ENCODE measurements at places on chromosomes 13 and 19.
A peak's percentile ranks its signal among the peaks of the same experiment; 100 is the strongest.

- DNase-seq: peak; percentile 55
These were observed 579 bp downstream of the CPT1C start for GRCh38 chr19:49691243-49692146.

DNA sequence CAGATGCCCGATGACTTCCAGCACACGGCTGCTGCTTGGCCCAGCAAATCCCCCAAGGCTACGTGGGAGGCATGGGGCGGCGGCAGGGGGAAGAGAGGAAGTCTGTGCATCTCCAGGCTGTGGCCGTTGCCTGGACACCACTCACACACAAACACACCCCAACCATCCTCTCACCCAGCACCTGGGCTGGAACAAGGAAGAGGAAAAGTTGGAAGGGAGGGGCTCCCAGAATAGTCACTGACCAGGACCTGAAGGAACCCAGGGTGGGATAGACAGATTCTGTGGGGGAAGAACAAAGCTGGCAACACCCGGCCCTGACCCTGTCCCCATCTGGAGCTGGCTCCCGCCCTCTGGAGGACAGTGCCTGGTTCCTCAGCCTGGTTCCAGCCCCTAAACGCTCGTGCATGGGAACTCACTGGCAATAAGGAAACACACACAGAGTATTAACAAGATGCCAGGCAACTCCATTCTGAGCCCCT, 11.2 kb downstream of the PPP6R1 start:
- no peak for DNase-seq

GRCh38 chr19:1488282-1488601, 1.9 kb downstream of the PCSK4 start:
- no peak for DNase-seq

DNA sequence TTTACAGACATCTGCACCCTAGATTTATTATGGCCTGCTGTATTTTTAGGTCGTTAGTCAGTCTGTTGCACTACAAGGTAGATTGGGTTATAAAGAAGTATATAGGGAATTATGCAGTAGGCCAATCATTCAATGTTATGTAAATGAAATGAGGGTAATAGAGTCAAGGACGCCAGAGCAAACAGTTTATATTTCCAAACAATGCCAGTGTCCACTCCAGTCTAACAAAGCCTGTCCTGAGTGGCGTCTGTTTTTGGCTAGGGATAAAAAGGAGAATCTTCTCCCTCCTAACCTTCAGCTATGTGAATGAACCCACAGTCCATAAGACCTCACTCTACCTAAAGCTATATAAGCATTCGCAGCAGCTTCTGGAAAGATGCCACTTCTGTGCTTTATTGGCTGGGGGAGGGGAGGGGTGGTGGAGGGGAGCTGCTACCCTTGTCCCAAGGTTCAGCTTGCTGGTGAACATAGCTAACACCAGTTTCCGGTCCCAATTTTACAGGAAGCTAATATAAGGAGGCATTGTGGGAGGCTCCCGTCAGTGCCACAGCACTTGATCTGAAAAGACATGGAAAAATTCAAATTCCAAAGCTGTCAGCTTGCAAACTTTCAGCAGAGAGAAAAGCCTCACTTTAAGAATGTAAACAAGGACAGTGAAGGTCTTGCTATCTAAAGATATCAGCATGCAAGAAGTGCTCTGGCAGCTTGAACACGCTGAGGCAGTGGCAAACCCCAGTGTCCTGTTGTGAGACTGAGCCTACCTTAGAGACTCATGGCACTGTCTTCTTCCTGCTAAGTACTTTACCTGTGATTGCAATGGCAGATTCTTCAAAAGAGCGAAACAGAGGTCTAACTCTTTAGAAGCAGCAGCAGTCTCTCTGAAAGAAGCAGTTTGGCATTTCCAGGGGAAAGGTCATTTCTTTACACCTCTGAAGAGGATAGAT, 369.9 kb downstream of the PCDH9 start:
- DNase-seq: no peak

GRCh38 chr19:38831142-38831605, 420 bp downstream of the ECH1 start:
- peak; percentile 79 for DNase-seq

- DNase-seq: no peak
These were observed 303.5 kb downstream of the DLEU7 start for GRCh38 chr13:50539791-50540530.

GRCh38 chr19:3536429-3537100, 2.4 kb upstream of the TEKTIP1 start:
- no peak for DNase-seq

DNA sequence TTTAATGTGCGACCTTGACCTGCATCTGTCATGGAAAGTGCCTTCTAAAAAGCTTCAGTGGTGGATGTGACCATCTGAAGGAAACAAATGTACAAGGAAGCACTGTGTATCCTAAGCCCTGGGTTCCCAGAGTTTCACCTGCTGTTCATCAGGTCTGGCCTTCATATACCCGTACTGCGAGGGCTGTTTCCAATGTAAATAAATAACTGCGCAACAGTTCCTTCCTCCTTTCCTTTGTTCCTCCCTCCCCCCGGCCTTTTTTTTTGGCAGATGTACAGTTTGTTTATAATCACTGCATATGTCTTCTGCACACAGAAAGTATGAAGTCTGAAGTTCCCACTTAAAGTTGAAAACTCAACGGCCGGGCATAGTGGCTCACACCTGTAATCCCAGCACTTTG, 5.2 kb downstream of the FAAP24 start:
- no peak for DNase-seq

DNA sequence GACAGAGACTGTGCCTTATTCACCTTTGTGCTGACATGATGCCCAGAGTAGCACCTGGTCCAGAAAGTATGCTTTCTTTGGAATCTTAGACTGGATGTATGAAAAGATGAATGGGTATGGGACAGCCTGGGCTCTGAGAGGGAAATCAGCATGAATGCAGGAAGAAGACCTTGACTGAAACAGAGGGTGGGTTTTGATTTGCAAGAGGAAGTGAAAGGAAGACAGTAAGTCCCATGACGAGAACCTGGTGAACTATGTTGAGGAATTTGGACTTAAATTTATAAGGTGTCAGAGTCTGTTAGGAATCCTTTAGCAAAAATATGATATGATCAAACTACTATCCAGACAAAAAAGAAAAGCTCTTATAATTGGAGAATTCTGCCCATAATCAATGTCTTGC, 301.9 kb downstream of the SPRY2 start:
- no peak for DNase-seq

- DNase-seq: no peak
These were observed 60.3 kb downstream of the CRYL1 start for GRCh38 chr13:20465218-20465879.

DNA sequence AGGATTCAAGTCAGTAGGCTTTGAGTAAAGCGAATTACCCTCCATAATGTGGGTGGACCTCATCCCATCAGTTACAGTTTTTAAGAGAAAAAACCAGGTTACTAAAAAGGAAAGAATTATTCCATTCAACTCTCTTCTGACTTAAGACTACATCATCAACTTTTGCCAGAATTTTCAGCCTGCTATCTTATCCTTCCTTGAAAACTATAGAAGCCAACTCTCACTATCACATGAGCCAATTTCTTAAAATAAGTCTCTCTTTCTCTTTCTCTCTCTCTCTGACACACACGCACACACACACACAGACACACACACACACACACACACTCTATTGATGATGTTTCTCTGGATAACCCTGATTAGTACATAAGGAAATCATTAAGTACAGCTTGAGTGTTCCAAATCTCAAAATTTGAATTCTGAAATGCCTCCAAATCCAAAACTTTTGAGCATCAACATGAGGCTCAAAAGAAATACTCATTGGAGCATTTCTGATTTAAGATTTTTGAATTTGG, 217.0 kb upstream of the PRR20A start:
- DNase-seq: no peak

GRCh38 chr13:91400063-91400399, 1.6 kb downstream of the GPC5 start:
- no peak for DNase-seq

GRCh38 chr13:80558074-80558473, 217.1 kb upstream of the SPRY2 start:
- no peak for DNase-seq

- no peak for DNase-seq
These were observed 273.8 kb downstream of the SLITRK6 start for GRCh38 chr13:85525411-85525810.

- DNase-seq: no peak
These were observed 1.4 kb downstream of the ASPDH start for GRCh38 chr19:50512112-50512998.

DNA sequence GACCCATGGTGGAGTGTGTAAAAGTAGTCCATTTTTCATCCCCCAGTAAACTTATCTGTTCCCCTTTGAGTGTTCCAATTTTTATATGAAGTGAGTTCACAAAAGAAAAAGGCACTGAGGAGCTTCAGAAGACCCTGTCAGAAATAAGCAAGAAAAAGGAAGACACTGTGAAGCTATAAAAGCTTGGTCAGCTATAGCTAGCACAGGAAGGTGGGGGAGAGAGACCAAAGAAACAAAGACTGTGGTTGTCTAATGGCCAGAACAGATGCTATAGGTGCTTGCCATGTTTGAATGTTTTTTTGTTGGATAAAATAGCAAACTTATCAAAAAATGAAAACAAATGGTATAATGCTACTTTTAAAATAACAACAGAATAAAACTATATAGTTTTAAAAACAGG, 46.5 kb downstream of the RCBTB2 start:
- DNase-seq: no peak

- peak; percentile 6 for DNase-seq
These were observed 18.1 kb upstream of the GTF3A start for GRCh38 chr13:27406178-27406939.

DNA sequence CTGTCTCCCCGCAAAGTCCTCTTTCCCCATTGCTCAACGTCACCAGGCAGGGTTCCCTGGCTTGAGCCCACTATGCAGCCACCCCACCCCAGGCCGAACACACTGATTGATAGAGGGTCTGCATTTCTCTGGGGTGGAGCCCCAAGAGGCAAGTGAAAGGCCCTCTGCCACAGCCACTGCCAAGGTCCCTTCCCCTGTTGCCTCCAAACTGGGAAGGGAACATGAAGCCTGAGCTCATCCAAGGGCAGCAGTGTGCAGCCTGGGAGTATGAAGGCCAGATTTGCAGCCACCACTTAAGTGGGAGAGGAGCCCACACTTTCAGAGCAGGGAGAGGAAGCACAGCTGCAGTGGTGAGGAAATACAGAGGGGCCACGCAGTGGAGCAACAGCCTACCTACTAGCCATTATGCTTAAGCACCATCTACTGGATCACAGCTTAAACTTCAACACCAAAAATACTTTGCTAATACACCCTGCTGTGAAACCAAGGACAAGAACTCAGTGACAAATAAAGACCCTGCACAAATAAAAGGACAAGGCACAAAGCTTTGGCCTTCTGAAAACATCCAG, 48.6 kb downstream of the UBL3 start:
- DNase-seq: no peak

GRCh38 chr13:95485518-95486144, 66.9 kb upstream of the CLDN10 start:
- DNase-seq: no peak

DNA sequence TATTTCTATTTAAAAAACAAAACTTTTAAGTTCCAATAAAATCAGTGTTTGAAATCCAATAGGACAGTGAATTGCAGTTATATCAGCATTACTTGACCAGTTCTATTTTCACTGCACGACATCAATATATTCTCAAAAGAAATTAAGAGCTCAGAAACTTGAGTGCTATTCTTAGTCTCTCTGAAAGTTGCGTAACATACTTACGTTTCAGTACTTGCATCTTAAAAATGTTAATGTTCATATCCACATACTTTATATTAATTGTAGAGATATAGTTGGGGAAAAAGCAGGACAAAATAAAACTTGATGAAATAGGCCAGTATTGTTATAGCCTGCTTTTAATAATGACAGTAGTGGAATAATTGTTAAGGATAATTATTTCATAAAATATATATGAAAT, 720.5 kb upstream of the PCDH9 start:
- no peak for DNase-seq

DNA sequence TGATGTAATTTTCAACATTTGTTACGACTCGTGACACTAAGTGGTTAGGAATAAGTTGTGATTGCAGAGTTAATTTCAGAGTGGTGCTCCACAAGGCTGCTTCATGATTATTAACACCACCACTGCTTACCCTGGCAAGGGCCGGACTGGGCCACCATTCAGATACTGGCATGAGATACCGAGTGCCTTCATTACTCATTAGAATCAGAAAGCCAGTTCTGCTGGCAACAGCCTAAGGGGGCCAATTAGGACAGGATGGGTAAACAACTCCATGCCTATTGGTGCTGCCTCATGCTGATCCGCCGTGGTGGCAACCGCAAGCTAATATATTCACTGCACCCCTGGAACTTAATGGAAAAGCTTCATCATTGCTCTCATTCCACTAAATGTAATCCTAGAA, 575.1 kb downstream of the EFNB2 start:
- no peak for DNase-seq

GRCh38 chr13:75135325-75135825, 346.6 kb downstream of the TBC1D4 start:
- DNase-seq: no peak

DNA sequence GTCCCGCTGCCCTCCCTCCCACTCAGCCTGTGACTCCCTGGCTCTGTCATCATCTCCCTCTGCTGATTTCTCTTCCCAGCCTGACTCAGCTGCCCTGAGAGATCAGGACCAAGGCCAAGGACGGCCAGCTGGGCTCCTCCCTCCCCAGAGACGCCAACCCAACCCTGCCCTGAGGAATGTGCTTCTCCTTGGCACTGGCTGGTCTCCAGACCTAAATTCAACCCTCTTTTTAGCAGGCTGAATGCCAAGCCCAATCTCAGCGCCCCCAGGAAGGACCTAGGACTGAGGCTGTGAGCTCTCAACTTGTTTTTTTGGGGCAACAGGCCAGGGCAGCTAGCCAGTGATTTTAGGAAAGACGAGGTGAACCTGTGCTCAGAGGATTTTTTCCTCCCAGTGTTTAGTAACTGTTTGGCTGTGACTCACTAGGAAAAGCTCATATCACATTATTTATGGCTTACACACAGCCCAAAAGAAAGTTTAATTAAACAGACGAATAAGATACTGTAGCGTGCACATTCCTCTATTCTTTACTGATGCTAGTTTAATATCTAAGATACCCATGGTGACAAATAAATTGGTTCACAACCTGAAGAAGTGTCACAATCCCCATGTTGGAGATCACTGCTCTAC, 7.4 kb upstream of the IGFL1 start:
- DNase-seq: no peak

GRCh38 chr13:24148414-24149235, 11.9 kb upstream of the SPATA13 start:
- no peak for DNase-seq

- no peak for DNase-seq
These were observed 65.4 kb downstream of the GNG7 start for GRCh38 chr19:2636897-2637683.

GRCh38 chr13:43238341-43239083, 215.1 kb downstream of the DNAJC15 start:
- no peak for DNase-seq

GRCh38 chr13:110557610-110558305, 3.8 kb downstream of the RAB20 start:
- no peak for DNase-seq

GRCh38 chr19:42606660-42607351, 12.1 kb upstream of the CEACAM8 start:
- peak; percentile 33 for DNase-seq

- no peak for DNase-seq
These were observed 2.8 kb downstream of the FZR1 start for GRCh38 chr19:3508771-3509535.

Data from NCI-H2227 treated with DMSO at 0.1 percent for 48 hours (cell line).